ENCODE measurements at places on chromosomes 2 and 18.

GRCh38 chr2:104430359-104430740, 423.6 kb upstream of the POU3F3 start:
- DNase-seq = no peak

- DNase-seq = no peak
Observed at GRCh38 chr18:78876868-78877267, 102.8 kb upstream of the SALL3 start.

- DNase-seq = peak; percentile 15
Observed at GRCh38 chr2:234099266-234099665, 48.8 kb downstream of the SPP2 start.

GRCh38 chr2:121490584-121491133, 40.0 kb upstream of the RNU4ATAC start:
- no peak for DNase-seq

GRCh38 chr2:12071318-12071717, 324.9 kb downstream of the LPIN1 start:
- peak; percentile 65 for DNase-seq

GRCh38 chr2:240795454-240795853, 24.6 kb downstream of the KIF1A start:
- no peak for DNase-seq

- DNase-seq = no peak
Observed at GRCh38 chr2:205628422-205628821, 53.9 kb upstream of the NRP2 start.

GRCh38 chr2:239962890-239963591, 62.1 kb downstream of the NDUFA10 start:
- no peak for DNase-seq

- DNase-seq = no peak
Observed at GRCh38 chr2:10094271-10094814, 14.1 kb upstream of the CYS1 start.

DNA sequence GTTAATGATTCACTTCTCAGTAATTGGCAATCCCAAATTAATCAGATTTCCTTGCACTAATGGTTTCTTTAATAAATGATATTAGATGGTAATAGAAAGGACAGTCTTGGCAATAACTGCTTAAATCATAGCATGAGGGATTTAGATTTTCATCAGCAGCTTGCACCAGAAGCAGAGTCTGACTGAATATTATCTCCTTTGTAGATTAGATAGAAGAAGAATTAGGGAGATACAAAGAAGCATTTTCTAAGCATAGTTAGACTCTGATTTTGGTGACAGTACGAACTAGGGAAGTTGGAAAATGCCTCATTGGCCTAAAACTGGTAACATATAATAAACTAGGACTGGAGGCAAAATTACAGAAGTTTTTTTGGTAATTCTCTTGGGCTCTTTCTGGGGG, 232.8 kb upstream of the EPAS1 start:
- DNase-seq = no peak
